ENCODE measurements at places on chromosomes 3 and 15. TPM values are rescaled to one million over a fixed set of nuclear protein-coding genes. Genes with fewer than 3 reads are reported as not detected.

GRCh38 chr15:41337631-41338522 is 5.2 kb downstream of the NUSAP1 start:
- no peak for DNase-seq

DNA sequence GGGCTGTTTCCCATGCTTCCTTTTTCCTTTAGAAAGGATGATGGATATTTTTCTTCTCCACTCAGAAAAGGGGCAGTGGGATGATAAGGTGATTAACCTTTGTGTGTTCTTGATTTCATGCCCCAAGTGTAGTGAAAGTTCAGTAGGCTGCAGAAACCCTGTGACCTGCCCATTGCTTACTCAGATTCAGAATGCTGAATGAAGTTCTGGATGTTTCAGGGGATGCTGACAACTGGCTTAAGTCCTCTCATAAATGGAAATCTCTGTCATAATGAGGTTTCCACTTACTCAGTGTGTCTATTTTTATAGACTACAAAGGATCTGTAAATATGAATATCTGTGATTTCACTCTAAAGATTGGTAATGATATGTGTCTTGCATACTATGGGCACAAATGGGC is 471.3 kb upstream of the TPRG1 start:
- no peak for DNase-seq

GRCh38 chr3:128315313-128315712 is 151.4 kb downstream of the DNAJB8 start:
- no peak for DNase-seq

RASL12 gene
- total RNA-seq = 181 TPM

CLDN11 gene
- 1.7 TPM for total RNA-seq

SNX22 gene
- total RNA-seq = 0.05 TPM

DNA sequence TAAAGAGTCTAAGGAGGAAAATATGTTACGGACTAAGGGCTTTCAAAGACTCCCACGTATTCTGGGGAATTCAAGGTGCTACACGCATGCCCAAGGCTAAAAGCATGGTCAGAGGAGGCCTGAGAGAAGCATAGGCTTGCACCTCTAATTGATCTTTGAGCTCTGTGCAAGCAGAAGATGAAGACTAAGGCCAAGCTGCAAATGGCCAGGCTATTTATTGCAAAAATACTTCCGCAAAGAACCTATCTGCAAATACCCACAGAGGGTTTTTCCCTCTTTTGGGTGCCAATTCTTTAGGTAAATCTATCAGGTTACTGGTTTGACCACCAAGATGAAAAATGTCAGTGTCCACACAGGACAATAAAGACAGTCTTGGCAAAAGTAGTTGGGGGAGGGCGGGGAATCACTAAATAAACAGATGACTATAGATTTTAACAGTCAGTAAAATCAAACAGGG is 119.5 kb downstream of the STAG1 start:
- no peak for DNase-seq

Data from SJSA1 (cell line).